Ureter (tissue), 1 donor: ENCODE measurements at places on chromosomes 6 and 20. TPM values are rescaled to one million over a fixed set of nuclear protein-coding genes. Genes with fewer than 3 reads are reported as not detected.

The PROKR2 gene
- total RNA-seq = not detected

The XRN2 gene
- total RNA-seq = 59.0 TPM

- DNase-seq = no peak
Observed at GRCh38 chr6:166929542-166930189, 26.7 kb downstream of the RNASET2 start.

DNA sequence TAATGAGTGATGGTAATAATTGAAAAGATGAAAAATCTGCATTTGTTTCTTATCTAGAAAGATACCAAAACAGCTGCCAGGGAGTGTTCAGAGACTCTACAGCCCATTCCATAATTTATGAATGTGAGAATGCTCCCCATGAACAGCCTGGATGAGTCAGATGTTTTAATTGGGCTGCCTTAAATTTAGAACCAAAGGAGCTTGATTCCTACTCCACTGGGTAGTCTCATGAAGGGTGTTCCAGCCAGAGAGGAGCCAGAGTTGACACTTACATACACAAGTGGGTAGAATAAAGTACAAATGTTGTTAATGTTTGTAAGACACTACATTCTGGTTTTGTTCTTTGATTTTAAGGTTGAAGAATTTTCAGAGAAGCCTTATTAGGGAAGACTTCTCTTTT is 158.7 kb upstream of the PRND start:
- DNase-seq = no peak

GRCh38 chr6:106448000-106448426 is 87.5 kb downstream of the CRYBG1 start:
- DNase-seq = no peak

DNA sequence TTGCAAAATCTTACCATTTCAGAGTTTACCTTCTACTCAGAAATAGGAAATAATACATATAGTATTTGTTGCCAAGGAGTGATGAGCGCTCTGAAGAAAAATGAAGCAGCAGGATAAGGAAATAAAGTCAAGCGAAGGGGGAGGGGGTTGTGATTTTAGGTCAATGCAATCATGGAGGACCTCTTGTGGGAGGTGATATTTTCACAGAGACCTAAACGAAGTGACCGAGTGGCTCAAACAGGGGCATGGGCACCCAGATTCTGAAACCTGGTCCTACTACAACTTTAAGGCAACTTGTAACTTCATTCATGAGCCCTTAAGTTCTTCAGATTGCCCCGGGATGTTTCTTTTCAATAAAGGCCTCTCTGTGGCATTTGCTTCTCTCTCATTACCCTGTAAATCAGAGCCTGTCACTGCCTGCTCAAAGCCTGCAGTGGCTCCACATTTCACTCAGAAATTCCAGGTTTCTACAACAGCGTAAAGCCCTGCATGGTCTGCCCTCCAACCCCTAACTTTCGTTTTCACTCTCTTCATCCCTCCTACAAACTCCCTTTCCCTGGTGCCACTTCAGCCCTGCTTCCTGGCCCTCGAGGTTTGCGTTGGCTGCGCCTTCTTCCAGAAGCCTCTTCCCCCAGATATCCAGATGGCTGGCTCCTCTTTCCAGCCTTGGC is 162.7 kb downstream of the TBC1D7 start:
- no peak for DNase-seq
